ENCODE measurements at places on chromosomes 7 and 10.

- DNase-seq: no peak
Observed at GRCh38 chr10:43216931-43217562, 49.8 kb downstream of the RASGEF1A start.

DNA sequence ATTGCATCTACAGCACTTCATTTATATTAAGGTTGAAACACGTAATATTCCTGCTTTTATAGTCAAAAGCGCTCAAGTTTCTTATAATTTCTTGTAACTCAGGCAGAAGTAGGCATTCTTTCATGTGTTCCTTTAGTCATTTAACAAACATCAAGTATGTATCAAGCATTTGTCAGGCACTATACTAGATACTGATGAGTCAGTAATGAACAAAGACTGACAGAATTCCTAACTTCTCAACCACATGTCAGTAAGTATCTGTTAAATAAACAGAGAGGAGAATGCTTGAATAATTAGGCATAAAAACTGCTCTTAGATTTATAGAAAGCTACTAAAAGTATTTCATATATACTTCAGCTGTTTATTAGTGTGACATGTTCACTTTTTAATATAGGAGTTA is 9.9 kb downstream of the CRPPA start:
- DNase-seq: no peak

DNA sequence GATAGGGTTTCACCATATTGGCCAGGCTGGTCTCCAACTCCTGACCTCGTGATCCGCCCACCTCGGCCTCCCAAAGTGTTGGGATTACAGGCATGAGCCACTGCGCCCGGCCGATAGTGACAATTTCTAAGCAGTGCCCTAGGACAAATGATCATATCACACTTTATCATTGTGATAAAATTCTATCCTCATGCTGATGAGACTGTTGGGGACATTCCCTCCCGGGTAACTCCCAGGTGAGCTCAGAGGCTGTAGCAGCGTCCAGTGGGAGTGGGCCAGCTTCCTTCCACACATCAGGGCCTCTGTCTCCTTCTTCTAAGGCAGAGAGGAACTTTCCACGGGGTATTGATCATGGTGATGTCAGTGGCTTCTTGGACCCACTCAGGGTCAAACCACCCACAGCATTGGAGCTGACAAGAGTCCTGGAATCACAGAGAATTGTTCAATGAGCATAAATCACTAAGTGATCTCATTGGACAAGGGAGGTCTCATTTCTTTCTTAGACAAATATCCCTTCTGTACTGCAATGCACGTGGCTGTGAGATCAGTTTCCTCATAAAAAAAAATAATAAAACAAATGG is 256.1 kb downstream of the KLF6 start:
- no peak for DNase-seq

GRCh38 chr7:116906391-116906790 is 44.0 kb downstream of the CAPZA2 start:
- DNase-seq: no peak

- no peak for DNase-seq
Observed at GRCh38 chr7:38694326-38694725, 63.2 kb upstream of the AMPH start.

GRCh38 chr10:79376751-79377556 is 29.7 kb downstream of the PPIF start:
- DNase-seq: no peak

- no peak for DNase-seq
Observed at GRCh38 chr10:662686-663465, 26.6 kb downstream of the DIP2C start.

DNA sequence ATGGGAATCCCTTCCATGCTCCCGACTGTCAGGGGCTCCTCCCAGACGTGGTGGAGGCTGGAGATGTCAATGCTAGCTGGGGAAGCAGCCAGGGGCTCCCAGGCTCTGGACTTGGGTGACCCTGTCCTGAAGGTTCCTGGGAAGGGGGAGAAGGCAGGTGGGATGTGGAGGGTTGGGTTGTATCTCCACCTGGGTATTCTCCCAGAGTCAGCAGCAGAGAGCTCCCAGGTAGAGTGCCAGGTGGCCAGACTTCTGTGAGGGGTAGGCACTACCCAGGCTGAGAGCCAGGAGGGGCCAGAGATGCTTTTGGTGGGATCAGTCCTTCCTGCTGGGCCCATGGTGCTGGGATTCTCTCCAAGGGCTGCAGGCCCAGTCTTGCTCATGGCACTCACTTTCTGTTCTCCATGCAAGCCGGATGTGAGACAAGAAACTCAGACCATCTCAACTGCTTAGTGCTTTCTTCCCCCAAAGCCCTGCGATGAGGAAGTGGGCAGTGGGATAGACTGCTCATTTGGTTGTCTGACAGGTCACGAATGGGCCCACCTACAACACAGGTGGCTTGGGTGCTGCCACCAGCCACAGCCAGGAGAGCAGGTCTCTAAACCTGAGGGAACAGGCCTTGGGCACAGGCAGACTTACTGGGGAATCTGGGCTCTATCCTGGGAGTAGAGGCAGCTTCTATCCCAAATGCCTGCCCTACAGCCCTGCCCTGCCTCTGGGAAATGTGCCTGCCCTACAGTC is 52.5 kb upstream of the CAMK2B start:
- no peak for DNase-seq

GRCh38 chr10:114751856-114752255 is 69.7 kb upstream of the FHIP2A start:
- no peak for DNase-seq

DNA sequence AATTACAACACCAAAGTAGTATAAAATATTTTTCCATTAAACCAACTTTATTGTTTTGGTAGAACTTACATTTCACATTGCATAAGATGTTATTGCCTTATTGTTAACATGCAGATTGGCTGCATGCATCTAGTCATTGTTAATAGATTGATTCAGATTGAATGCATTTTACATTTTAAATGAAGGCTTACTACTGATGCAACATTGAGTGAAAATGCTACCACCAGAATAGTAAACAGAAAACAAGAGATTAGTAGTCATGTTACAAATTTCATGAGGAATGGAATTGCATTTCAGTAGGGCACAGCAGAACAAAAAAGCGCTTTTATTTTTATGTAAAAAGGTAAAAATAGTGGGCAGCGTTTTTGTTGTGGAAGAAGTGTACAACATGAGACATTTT is 298.3 kb downstream of the ARL4A start:
- no peak for DNase-seq

DNA sequence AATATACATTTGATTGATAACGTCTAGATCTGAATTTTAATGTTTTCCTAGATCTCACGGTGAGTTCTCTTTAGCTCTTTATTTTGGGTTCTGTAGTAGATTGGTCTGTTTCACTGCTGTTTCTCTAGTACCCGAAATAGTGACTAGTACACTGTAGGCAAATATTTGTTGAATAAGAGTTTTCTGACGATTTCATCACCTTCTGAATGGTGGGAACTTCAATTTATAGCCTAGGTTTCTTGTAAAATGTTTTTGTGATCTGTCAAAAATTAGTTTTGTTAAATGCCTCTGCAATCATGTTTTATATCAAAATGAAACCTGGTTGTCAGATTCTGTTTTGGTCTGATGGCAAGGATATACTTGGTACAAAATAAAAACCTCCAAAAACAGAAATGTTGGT is 10.2 kb downstream of the PDCD4 start:
- no peak for DNase-seq

- DNase-seq: peak; percentile 50
Observed at GRCh38 chr10:47340608-47341170, 7.5 kb upstream of the RBP3 start.

DNA sequence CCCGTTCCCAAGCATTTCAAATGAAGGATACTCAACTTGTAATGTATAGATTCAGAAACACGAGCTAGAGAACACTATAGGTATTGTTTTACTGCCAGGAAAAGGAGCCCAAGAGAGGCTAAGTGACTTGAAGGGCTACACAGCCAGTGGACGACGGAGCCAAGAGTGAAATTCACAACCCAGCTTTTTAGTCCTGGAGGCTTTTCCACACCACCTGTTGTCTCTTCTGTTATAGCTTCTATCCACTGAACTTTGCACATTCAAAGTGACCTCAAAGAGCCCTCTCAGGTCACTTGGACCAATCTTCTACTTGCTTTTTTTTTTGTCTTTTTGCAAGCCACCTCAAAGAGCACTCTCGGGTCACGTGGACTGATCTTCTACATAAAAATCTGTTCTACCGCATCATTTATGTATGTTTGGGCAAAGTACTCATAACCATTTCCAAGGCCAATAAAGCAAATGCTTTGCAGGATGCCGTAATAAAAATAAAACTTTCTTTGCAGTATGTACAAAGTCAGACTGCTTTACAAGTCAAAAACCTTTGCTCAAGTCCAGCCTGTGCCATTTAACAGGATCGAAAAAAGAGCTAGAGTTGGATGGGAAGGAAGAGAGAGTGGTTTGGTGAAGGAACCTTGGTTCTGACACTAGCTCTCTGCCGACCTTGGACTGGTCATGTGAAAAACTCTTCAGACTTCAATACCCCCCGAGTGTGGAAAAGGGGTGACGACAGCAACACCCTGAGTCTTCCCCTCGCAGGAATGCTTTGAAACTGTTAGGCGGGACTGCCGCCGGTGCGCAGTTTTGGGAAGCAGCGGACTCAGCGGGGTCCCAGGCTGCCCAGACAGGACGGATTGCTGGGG is 821 bp downstream of the SLC35B4 start:
- DNase-seq: peak; percentile 4

DNA sequence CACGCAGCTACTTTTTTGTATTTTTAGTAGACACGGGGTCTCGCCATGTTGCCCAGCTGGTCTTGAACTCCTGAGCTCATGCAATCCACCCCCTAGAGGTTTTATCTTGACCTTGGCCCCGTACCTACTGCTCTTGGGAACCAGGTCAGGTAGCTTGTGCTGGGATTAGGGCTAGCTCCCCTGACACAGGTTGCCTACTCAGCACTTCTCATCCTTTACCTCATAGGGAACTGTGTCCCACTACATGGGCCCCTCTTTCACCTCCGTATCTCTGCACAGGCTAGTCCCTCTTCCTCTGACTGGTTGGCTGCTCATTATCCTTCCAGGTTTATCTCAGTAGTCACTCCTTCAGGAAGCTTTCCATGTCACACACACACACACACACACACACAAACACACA is 58.0 kb upstream of the ITPRID1 start:
- no peak for DNase-seq

- no peak for DNase-seq
Observed at GRCh38 chr7:141232286-141233051, 158.6 kb downstream of the TMEM178B start.

DNA sequence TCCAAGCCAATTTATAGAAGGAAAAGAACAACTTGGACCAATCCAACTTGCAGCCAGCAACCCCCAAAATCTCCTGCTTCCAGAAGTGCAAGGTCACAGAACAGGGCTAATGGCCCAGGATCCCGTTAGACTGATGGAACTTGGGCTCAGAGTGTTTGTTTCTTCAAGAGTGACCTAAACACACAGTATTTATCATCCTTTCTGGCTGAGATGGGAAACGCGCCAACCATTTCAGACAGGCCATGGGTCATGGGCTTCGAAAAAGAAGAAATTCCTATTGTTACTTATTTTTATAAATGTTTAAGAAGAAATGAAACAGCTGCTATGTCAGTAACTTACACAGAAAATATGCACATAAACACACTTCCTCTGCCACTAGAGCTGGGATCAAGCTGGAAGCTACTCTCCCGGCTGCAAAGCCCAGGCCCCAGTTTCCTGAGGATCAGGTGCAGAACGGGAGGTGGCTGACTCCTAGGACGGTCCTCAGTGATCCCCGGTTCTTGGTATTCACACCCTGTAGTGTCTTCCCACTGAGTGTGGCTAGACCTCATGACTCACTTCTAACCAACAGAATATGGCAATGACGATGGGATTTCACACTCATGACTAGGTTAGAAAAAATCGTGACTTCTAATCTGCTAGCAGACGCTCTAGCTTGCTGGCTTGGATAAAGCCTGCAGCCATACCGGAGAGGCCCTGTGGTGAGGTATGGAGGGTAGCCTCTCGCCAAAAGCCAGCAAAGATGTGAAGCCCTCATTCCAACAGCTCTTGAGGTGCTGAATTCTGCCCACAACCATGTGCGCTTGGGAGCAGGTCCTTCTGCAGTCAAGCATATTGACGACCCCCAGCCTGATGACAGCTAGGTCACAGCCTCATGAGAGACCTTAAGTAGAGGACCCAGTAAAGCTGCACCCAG is 60.2 kb downstream of the CHST15 start:
- DNase-seq: no peak

DNA sequence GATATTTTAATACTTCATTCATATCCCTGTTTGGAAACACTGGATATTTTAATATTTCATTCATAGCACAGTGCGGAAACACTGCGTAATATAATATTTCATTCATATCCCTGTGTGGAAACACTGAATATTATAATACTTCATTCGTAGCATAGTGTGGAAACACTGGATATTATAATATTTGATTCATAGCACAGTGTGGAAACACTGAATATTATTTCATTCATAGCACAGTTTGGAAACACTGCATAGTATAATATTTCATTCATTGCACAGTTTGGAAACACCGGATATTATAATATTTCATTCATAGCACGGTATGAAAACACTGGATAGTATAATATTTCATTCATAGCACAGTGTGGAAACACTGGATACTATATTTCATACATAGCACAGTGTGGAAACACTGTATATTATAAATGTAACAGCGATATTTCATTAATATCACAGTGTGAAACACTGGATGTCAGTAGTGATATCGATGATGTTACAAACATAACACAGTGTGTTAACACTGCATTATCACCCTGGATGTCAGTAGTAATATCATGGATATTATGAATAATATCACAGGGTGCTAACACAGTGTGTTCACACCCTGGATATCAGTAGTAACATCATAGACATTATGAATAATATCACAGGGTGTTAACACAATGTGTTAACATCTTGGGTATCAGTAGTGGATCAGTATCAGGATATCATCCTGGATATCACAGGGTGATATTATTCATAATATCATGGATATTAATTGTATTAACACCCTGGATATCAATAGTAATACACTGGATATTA is 2.9 kb upstream of the TMEM225B start:
- DNase-seq: no peak

DNA sequence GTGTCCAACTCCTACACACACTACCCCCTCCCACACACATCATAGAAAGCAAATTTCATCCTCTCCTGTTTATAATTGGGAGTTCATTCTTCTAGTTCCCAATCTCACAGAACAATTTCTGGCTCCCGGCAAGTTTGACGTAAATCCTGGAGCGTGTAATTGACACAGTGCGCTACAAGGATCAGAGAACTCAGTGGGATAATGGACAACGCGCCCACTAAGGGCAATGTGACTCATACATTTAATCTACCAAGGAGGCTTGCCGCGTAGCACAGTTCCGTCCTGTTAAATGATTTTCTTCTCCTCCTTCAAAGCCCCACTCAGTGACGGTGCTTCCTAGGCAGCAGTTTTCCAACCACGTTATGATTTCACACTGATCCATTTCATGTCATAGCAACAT is 277.6 kb downstream of the SFMBT2 start:
- no peak for DNase-seq

- DNase-seq: no peak
Observed at GRCh38 chr10:114395366-114396022, 8.8 kb downstream of the AFAP1L2 start.

DNA sequence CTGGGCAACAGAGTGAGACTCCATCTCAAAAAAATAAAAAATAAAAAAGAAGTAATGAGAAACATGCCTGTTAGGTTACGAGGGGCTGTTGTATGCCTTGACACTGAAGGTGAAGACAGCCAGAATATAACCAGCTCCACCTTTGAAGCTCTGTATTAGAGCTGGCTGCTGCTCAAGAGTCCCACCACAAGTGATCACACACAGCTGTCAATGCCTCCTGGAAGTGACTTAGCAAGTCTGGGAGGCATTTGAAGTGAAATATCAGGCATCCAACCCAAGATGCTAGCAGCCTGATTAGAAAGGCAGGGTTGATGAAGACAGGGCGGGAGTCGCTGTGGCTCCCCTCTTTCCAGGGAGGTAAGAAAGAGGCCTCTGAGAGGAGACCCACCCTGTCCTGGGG is 34.1 kb upstream of the INPP5F start:
- DNase-seq: no peak
